ENCODE measurements at places on chromosomes 6 and 20.

DNA sequence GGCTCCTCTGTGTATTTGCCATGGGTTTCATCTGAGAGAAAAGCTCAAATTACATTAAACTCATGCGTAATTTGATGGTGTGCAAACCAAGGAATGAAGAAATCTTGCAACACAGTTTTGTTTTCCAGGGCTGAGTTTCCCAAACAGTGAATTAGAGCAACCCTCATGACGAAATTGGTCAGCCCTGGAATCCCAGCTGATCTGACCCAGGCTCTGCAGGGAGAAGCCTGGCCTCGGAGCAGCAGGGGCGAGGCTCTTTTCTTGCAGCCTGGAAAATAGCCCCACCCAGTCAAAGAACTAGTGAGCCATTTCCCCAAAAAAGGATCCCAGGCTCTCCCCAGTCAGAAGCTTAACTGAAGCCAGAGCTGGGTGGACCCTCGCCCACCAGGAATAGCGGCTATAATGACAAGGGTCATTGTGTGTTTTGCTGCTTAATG lies 107.3 kb upstream of the SNX9 start:
- peak; percentile 50 for DNase-seq

DNA sequence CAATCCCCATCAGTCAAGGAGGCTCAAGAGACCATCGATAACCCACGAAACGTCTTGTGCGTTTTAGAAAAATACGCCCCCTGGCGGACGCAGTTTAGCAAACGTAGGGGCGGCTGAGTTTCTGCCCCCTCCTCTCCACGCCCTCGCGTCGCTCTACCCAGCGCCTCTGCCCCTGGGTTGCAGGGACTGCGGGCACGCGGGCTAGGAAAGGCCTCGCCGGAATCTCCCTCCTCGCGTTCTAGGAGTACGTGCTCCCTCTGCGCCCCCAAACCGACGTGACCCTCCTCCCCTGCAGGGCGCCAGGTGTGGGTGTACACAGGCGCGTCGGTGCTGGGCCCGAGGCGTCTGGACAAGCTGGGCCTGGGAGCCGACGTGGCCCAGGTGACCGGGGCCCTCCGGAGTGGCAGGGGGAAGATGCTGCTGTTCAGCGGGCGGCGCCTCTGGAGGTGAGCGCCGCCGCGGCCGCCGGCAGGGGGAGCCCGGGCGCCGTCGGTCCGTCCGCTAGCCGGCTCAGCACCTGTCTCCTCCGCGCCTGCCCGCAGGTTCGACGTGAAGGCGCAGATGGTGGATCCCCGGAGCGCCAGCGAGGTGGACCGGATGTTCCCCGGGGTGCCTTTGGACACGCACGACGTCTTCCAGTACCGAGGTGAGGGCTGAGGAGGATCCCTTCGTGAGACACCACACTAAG lies 5.3 kb downstream of the MMP9 start:
- DNase-seq = peak; percentile 88

GRCh38 chr6:83183082-83183828 lies 9.8 kb downstream of the PGM3 start:
- DNase-seq = no peak

GRCh38 chr6:167533851-167534250 lies 209.0 kb downstream of the TTLL2 start:
- DNase-seq = no peak

GRCh38 chr6:122012578-122012977 lies 386.9 kb upstream of the HSF2 start:
- DNase-seq = no peak

GRCh38 chr6:161088676-161089328 lies 97.2 kb downstream of the MAP3K4 start:
- DNase-seq = no peak

DNA sequence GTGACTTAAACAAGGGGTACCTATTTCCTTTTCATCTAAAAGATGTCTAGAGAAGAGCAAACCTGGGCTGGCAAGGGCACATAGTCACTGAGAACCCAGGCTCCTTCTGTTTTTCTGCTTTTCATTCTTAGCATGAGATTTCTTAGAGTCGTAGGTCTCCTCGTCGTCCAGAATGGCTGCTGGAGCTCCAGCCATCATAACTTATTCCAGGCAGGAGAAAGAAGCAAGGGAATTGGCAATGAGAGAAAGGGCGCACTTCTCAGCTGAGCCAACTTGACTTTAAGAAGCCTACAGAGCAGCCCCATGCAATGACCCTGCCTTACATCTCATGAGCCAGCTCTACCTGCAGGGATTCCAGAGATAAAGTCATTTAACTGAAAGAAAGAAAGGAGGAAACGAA lies 213.4 kb downstream of the BMP7 start:
- DNase-seq = no peak

DNA sequence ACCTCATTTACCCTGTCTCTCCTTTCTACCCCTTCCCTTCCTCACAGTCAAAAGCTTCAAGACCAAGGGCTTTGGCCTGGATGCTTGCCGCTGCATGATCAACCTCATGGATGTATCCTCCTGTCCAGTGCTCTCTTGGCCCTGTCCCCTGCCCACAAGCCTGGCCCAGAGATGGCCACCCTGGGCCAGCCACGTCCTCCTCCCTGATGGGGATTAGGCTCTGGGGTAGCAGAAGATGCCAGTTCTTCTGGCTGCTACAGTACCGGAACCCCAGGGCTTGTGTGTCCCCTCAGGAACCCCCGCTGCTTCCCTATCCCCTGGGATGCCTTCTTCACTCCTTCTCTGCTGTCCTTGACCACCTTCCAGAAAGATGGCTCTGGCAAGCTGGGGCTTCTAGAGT lies 22.3 kb downstream of the CAPN11 start:
- peak; percentile 3 for DNase-seq

DNA sequence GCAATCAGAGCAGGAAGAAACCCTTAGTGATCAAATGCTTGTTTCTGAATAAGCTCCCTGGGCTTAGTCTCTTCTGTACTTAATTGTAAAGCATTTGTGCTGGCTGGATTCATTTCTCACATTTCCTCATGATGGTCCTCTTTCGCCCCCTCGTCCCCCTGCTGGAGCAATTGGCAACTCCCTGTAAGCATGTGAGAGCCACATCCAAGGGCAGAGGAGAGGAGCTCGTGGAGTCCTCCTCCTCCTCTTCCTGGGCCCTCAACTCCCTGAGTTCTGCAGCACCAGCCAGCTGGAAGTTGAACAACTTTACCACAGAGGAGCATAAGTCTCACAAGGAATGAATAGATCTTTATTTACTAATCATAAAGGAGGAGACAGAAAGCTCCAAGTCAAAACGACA lies 12.6 kb downstream of the ANKEF1 start:
- peak; percentile 58 for DNase-seq

DNA sequence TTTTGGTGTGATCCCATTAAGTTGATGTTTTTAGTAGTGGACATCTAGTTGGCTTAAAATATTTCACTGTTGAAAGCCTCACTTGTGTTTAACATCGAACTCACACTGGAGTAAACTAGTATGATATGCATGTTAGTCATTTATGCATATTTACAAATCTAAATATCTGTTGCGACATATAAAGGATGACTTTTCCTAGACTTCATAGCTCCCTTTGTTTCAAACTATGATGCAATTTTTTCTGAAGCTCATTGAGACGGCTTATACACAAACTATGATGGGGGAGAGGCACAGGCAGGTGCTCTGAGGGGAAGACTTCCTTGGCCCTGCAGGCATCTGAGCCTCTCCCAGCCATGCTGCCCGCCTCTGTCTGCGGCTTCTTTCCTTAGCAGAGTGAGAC lies 11.8 kb upstream of the FOXC1 start:
- DNase-seq = no peak

DNA sequence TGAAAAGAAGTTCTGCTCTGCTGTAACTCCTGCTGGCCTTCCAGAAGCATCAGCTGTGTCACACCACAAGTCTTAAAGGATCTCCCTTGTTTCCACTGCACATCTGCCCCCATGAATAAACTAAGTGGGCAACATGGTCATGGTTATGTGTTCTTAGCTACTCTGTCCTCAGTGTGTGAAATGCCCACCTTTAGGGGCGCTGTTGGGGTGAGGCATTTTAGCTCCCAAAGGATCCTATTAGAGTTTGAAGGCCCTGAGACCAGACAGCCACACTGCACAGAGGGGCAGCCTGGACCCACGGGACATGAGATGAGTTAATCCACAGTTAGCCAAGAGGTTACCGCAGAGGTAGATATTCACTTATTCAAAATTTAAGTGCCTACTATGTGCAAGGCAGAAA lies 294.3 kb upstream of the QKI start:
- DNase-seq = no peak

DNA sequence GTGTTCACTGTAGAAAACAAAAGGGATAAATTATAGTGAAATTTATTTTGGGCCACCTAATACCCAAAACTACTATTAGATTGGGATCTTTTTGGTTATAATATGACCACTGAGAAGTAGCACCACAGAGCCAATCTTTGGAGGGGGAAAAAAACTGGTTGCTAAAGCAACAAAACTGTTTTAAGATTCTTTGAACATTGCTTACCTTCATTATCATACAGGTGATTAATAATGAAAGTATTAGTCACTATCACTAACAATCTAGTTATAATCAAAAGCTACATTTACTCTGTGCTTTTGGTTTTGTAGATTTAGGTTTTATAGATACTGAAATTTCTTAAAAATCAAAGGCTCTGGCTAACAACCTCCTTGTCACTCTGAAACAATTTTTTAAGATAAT lies 31.7 kb downstream of the STX7 start:
- no peak for DNase-seq

- DNase-seq = no peak
Observed at GRCh38 chr20:24990810-24991252, 1.7 kb downstream of the APMAP start.

GRCh38 chr6:35148167-35148741 lies 7.1 kb upstream of the TCP11 start:
- peak; percentile 63 for DNase-seq

GRCh38 chr20:10576411-10577090 lies 97.2 kb downstream of the JAG1 start:
- no peak for DNase-seq

- DNase-seq = no peak
Observed at GRCh38 chr6:139161169-139161568, 26.3 kb downstream of the HECA start.

DNA sequence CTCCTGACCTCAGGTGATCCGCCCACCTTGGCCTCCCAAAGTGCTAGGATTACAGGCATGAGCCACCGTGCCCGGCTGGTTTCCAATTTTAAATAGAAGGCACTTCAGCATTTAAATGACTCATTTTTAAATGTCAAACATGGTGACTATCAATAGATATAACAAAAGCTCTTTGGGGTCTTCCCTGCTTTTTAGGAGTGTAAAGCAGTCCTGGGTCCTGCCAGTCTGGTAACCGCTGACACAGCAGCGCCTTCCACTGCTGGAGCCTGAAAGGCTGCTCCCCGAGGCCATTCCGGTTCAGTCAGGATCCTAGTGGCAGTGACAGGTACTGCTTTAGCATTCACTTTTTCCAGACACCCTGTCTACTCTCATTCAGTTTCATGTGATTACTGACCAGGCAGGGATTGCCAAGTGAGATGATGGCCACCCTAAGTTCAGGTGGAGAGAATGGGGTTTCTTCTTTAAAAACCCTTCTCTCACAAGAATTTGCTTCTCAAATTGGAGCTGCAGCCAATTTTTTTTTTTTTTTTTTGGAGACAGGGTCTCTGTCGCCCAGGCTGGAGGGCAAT lies 5.1 kb downstream of the DIDO1 start:
- peak; percentile 50 for DNase-seq

- DNase-seq = no peak
Observed at GRCh38 chr20:4876301-4876700, 125.0 kb downstream of the SLC23A2 start.

DNA sequence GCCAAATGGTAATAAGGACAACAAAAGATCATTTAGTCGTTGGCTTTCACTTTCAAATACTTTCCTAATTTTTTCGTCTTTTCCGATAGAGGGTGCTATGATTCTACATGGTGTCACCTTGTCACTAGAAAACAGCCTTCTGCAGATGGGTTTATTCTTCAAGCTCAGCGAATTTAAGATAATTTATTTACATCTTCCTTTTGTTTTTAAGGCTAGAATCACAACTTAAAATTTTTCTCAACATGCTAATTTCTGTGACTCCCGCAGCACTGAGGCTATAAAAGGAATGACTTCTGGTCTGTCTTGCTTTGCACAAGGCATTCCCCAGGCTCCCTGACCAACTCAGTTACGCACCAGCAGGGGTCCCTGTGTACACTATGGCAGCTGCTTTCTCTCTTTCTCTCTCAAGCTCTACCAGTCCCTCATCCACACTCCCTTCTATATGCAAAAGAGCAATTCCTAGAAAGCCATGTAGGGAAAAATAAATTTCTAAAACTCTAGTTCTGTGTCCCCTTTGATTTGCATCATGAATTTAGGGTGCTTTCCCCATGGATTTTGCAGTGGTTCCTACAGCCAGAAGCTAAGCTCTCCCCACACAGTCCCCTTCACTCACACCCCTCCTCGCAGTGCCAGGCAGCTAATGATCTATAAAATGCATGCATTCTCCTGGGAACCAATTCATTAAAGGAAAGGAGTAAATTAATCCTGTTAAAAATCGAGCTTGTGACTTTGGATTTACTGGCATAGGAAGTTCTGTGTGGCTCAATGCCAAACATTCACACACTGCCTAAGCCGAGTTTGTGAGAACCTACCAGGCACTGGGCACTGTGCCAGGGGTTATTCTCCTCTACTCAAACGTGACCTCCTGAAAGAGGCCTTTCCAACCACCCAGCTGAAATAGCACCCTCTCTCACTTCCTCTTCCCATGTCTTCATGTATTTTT lies 74.5 kb downstream of the DCDC2 start:
- DNase-seq = peak; percentile 88

DNA sequence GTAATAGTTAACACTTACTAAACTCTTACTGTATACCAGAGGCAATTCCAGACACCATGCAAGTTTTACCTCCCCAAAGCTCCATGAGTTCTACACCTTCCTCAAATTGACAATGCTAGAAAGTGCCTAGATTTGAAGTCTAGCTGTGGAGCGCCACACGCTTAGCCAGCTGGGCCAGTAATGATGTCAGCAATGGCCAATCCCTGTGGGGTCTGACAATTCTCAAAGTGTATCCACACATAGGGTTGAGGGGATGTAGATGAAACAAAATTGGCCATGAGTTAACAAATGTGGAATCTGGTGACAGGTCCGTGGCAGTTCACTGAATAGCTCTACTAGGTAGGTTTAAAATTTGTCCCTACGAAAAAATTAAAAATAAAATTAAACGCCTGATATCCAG lies 1.3 kb downstream of the ZNF343 start:
- DNase-seq = no peak

- DNase-seq = no peak
Observed at GRCh38 chr20:59515906-59516209, 88.5 kb upstream of the PHACTR3 start.

GRCh38 chr20:24305371-24305770 lies 164.1 kb upstream of the SYNDIG1 start:
- DNase-seq = no peak

DNA sequence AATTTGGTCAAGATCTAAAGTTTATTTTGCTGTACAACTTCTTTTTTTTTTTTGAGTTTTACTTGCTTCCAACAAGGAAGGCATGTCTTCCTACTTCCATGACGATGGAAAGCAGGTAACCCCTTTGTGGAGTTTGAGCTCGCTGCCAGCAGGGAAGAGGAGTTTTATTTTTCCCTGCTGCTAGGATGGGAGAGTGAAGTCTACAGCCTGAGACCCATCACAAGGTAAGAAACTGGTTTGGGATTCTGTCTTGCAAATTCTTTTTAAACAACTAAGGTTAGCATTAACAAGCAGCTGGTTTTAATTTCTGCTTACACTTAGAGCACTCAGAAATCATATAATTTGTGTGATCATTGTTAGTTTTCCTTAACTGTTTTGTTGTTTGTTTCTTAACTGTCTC lies 108.0 kb upstream of the MAP3K4 start:
- DNase-seq = no peak
